Right ventricle myocardium superior (tissue), 1 donor: ENCODE measurements at places on chromosomes 4 and X. TPM values are rescaled to one million over a fixed set of nuclear protein-coding genes. Genes with fewer than 3 reads are reported as not detected.
A peak's percentile ranks its signal among the peaks of the same experiment; 100 is the strongest.

DNA sequence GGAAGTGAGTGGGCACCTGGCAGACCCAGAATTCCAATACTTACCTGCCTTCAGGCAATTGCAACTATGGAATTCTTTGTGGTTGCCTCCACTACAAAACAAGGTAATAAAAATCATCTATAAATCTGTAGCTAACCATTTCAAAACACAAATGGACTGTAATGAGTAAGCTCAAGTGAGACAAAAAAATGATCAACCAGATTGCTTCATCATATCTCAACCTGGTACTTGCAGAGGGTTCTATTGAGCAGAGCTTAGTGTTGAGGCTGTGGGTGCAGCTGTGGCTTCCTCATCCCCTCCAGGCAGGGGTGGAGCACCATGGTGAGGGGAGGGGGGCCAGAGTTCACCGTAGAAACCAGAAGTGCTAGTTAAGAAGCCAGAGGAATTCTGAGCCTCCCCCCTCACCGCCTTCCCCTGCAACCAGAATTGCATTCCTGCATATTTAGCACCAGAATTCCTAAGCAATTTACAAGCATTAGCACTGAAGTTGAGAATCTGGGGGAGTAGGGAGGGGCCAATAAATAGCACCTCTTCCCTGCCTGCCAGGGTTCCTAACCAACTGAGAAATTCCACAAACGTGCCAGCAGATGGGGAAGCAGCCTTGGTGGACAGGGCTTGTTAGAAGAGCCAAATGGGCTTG is 11.5 kb downstream of the CTAG1A start:
- no peak for DNase-seq

GRCh38 chrX:35809781-35810180 is 11.6 kb downstream of the MAGEB16 start:
- no peak for DNase-seq

DNA sequence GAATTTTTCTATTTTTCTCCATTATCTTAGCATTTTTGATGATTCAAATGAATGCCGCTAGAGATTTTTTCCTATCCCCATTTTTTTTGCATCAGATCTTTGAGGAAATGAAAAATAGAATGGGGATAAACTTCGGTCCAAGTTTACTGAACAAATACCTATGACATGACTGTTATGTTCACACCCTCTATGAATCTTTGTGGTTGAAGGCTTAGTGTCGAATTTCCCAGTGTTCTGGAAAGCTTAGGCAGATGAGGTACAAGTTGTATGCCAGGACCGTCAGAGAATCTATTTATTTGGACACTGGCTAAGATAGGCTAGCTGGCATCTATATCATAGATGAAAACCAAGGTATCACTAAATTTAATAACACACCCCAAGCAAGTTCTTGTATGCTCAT is 123.4 kb downstream of the SPCS3 start:
- no peak for DNase-seq

GRCh38 chr4:166458756-166459155 is 585.7 kb downstream of the TLL1 start:
- DNase-seq: no peak

- DNase-seq: no peak
Observed at GRCh38 chr4:145731028-145731427, 51.1 kb downstream of the C4orf51 start.

The TKTL2 gene
- total RNA-seq: not detected

DNA sequence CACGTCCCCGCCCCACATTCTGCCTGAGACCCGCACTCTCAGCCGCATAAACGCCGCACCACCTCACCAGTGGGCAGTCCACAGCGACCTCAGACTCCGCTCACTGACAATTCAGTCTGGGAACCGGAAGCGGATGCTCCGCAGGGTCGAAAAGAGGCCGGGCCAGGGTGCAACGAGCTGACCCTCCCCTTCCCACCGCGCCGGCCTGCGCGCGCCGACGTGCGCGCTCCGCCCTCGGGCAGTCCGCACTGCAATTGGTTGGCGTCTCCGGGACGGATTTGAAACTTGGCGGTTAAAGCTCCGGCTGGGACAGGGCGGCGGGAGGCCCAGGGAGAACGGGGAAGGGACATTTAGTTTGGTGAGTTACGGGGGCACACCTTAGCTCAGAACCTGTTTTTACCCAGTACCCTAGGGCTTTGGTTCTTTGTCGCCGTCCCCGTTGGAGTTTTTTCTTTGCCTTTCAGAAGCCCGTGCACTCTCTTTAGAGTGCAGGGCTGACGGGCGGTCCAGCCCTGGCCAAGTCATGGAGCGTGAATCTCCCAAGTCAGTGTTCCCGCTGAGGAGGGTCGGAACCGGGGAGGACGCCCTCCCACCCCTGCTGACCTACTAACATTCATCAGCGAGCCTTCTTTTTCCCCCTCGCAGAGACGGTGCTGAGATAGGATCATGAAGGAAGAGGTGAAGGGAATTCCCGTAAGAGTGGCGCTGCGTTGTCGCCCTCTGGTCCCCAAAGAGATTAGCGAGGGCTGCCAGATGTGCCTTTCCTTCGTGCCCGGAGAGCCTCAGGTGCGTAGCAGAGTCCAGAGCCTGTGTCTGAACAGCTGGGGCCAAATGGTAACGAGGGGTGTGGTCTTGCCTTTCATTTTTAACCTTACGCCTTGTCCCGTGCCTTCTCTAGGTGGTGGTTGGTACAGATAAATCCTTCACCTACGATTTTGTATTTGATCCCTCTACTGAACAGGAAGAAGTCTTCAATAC is at the start of the genes KIF4A and PDZD11:
Gene KIF4A (plus strand): TSS at position 312 of the 978 bp plus-strand sequence. CDS start 355 bp downstream, at position 667.
Gene PDZD11 (minus strand): TSS at position 135 of the 978 bp plus-strand sequence. CDS start 586 bp downstream, outside the sequence.
- DNase-seq: peak; percentile 85
